Activated CD4-positive, alpha-beta T cell treated with anti-CD3 and anti-CD28 coated beads, Interleukin-2, amount 10 ng/mL, durations not matched to agents 7 days and 5 days (primary cell): ENCODE measurements at places on chromosomes 4 and X. TPM values are rescaled to one million over a fixed set of nuclear protein-coding genes. Genes with fewer than 3 reads are reported as not detected.

- H3K4me3 ChIP-seq = no peak overlapping the region
- H3K36me3 ChIP-seq = no peaks in the 10 kb centered on the region
- H3K27me3 ChIP-seq = peaks cover 4% of the 10 kb centered on the region
- peaks cover 15% of the 10 kb centered on the region for H3K4me1 ChIP-seq
- no peak for DNase-seq
Observed at GRCh38 chr4:77126809-77127208, 30.2 kb upstream of the CCNG2 start.

DNA sequence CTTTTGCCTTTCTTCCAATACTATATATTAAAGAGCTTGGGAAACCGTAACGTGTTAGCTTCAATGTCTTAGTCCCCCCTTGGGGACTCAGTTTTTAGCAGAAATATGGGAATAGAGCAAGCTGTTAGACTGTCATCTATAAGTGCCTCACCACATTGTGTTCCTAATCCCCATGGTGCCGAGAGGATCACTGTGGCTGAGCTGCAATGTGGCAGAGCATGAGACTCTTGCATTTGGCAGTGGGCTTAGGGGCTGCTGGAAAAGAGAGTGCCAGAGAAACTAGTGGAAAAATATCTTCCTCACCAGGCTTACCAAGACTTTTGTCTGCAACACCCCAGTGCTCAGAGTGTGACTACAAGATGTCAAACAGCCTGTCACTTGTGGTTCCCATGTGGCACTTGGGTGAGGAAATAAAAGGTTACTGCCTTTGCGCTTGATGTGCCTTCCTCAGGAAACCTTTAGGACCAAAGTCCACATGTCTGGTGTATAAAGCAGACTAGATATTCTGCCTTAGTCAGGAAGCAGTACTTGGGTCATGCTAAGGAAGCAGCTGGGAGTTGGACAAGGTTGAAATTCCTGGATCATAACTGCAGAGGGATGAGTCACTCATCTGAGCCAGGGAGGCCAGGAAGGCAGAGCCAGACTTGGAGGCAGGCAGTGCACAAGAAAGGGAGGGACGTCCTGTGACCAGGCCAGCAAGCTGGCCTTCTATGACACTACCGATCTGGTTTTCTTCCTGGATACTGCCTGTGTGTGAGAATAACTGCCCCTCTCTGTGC, 9.7 kb upstream of the MAGEA4 start:
- no peaks in the 10 kb centered on the region for H3K27me3 ChIP-seq
- no peaks in the 10 kb centered on the region for H3K36me3 ChIP-seq
- H3K4me1 ChIP-seq = no peaks in the 10 kb centered on the region

ART3 gene
- not detected for total RNA-seq

GRCh38 chr4:144645631-144646522, at the start of gene HHIP:
Gene HHIP (plus strand): TSS chr4:144646156. CDS start chr4:144646676, 520 bp downstream.
- H3K4me1 ChIP-seq = peaks cover 23% of the 10 kb centered on the region
- no peaks in the 10 kb centered on the region for H3K36me3 ChIP-seq
- H3K27ac ChIP-seq = peak within 1 kb of the TSS; percentile 31
- peak; percentile 21 for DNase-seq

HERC3 gene
- 33.3 TPM for total RNA-seq

ATP10D gene
- total RNA-seq = 3.7 TPM

- no peaks in the 10 kb centered on the region for H3K36me3 ChIP-seq
- H3K27me3 ChIP-seq = peaks cover 8% of the 10 kb centered on the region
- H3K4me3 ChIP-seq = no peak overlapping the region
Observed at GRCh38 chr4:155597933-155598451, 68.7 kb upstream of the GUCY1A1 start.

FSTL5 gene
- total RNA-seq = not detected

- H3K4me1 ChIP-seq = no peaks in the 10 kb centered on the region
- H3K27me3 ChIP-seq = no peaks in the 10 kb centered on the region
- H3K36me3 ChIP-seq = no peaks in the 10 kb centered on the region
Observed at GRCh38 chr4:188012426-188012945, 16.9 kb downstream of the ZFP42 start.

DNA sequence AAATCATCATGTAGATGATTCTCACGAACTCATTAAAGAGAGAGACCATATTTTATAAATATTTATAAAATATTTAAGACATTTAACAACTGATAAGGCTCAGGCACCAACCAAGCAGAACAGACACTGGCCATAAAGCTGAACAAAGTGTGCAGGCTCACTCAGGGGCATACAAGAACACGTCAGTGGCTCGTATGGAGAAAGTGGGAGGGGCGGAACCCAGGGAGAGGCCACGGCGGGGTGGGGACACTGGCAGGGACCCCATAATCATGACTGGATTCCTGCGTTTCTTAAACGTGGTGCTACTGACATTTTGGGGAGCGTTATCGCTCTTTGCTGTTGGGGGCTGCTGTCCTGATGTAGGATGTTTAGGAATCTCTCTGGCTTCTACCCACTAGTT, 31.3 kb upstream of the FAT1 start:
- no peak for DNase-seq
- no peak overlapping the region for H3K27ac ChIP-seq
- no peak overlapping the region for H3K4me3 ChIP-seq
- no peaks in the 10 kb centered on the region for H3K36me3 ChIP-seq
- H3K4me1 ChIP-seq = no peaks in the 10 kb centered on the region

DNA sequence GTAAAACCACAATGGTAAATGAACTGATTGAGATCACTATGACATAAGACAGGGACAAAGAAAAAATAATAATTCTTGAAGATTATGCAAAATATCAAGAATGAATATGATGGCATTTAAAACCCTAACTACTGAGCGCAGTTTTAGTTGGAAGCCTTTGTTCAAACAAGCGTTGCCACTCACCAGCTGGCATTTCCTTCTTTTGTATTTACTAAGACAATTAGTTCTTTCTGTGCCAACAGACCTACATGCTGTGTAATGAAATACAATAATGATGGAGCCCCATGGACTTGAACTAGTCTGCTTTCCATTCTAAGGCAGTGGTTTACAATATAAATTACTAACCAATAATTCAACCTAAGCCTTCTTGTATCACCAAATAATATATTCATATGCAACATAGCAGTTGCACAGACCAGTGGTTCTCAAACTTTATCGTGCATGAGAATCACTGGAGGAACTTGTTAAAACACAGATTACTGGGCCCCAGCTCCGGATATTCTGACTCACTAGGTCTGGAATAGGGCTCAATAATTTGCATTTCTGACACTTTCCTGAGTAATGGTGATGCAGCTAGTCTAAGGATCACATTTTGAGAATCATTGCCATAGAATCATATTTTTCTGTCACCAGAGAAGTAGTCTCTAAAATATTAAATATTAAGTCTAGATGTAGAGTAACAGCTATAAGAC, 196.4 kb upstream of the MAGEB18 start:
- H3K36me3 ChIP-seq = no peaks in the 10 kb centered on the region
- no peak overlapping the region for H3K27ac ChIP-seq
- H3K4me3 ChIP-seq = no peak overlapping the region
- no peaks in the 10 kb centered on the region for H3K4me1 ChIP-seq

DNA sequence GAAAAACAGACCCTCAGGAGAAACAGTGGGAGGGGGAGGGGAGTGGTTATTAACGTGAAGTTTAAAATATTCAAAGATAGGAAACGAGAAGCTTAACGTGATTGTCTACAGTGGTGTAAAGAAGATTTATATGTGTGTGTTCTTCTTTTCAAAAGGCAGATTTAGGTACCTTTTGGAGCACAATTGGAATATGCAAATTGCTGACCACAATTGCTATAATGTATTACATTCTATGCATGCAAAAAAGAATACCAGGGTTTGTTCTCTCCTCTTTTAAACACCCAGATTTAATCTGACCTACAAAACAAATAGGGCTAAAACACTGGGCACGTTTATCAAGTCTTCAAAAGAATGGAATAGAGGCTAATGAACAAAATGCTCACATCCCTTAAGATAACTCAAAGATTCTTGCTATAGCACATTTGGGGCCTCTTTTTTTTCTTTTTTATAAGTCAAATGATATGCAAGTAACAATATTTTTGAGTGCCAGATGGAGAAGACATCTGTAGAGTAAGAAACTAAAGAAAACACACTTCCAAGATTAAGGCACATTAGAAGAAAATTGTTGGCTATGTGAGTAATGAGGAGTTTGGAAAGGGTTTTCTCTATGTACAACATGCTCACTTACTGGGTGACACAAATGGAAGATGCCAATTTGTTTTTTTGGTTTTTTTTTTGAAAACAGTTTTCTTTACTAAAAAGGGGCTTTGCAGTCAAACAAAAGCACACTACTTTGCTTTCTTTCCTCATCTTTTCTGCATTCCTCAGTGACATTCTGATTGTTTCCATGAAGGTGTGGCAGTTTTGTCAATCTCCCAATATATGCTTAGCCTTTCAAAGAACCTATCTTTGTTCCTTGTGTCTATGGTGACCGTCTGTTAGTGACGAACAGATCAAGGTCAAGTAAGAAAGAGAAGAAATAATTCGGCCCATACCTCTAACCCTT, 240.3 kb downstream of the PALLD start:
- DNase-seq = no peak
- H3K27ac ChIP-seq = no peak overlapping the region
- H3K36me3 ChIP-seq = no peaks in the 10 kb centered on the region
- H3K27me3 ChIP-seq = peaks cover 17% of the 10 kb centered on the region
